ENCODE measurements at places on chromosomes 7 and 10.

GRCh38 chr7:28988091-28988490 lies 30.0 kb upstream of the TRIL start:
- DNase-seq = no peak

DNA sequence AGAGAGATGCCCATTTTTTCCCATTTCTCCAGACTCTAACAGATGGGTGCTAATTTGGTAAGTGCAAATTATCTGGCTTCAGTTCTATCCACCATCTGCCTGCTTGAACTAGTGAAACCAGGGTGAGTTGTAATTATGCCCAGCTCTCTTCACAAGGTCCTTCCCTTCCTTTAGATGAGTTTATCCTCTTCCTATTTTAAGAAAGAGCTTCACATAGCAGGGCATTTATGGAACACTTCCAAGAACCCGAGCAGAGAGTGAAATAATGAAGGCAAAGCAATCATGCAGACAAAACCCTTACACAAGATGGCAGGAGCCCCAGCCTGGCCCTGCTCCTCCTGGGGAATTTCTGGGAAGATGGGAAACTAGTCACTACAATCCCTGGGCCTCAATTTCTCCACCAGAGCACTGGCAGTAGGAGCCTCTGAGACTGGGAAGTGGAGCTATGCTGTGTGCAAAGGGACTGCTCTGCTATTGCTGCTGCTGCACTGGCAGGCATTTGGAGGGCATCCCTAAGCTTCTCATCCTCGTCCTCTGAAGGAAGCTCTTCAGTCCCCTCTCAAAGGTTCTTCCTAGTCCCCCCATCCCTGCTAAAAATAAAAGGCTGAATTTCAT lies 33.7 kb upstream of the PLXNA4 start:
- DNase-seq = no peak

- DNase-seq = no peak
Observed at GRCh38 chr7:57204411-57204811, 72.2 kb upstream of the ZNF479 start.

- DNase-seq = no peak
Observed at GRCh38 chr10:23459308-23459939, 20.5 kb downstream of the OTUD1 start.

GRCh38 chr10:12799144-12799543 lies 202.4 kb downstream of the CCDC3 start:
- no peak for DNase-seq

Data from stimulated activated CD4-positive, alpha-beta T cell treated with anti-CD3 and anti-CD28 coated beads, TNF-alpha, amount 100 ng/mL, for 24 hours (primary cell).